ENCODE measurements at places on chromosomes 4 and X.
A peak's percentile ranks its signal among the peaks of the same experiment; 100 is the strongest.

GRCh38 chr4:185811509-185812364 lies at the start of gene SORBS2:
TSS of gene SORBS2 (minus strand) at chr4:185812194. CDS start at chr4:185690571, 121,623 bp downstream.
- peak; percentile 74 for DNase-seq

GRCh38 chr4:118969359-118969758 lies 80.7 kb downstream of the SYNPO2 start:
- peak; percentile 37 for DNase-seq

DNA sequence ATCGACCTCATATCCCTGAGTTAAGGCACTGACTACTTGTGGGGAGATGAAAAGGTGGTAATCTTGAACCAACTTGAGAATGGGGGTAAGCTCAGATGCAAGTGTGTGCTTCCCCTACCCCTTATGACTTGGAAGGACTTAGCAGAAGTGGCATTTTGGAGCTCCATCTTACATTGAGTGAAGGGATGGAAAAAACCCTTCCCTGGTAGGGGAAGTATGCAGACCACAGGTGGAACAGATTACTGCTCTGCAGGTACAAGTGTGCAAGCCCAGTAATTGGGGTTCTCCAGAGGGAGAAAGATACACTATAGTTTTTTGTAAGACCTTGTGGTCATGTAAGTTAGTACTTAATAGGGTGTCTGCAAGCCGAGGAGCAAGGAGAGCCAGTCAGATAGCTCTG lies 12.2 kb upstream of the WDR1 start:
- DNase-seq: no peak

- DNase-seq: peak; percentile 3
Observed at GRCh38 chr4:24032371-24032989, 142.6 kb upstream of the PPARGC1A start.

GRCh38 chr4:169689681-169690080 lies 68.1 kb downstream of the HPF1 start:
- DNase-seq: no peak

- peak; percentile 80 for DNase-seq
Observed at GRCh38 chr4:52643785-52644244, 15.3 kb downstream of the USP46 start.

DNA sequence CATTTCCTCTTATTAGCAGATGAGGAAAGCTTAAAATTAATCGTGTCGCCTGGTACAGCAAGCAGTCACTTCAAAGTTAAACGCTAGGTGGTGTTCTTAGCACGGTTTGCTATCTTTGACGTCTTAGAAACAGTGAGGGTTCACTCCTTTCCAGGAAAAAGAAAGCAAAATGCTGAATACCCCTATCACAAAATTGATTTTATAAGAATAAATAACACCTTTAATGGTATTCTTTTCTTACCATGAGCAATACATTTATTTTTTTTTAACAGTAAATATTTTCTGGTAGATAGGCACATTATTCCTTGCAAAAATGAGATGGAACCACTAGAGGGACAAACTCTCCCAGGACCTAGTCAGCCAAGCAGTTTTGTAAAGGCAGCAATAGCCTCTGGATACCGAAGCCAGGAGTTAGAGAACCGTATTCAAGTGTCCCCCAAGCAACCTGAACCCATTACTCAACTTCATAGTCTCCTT lies 153.9 kb downstream of the KDR start:
- peak; percentile 14 for DNase-seq

GRCh38 chr4:64889906-64890610 lies 480.8 kb upstream of the TECRL start:
- DNase-seq: no peak

DNA sequence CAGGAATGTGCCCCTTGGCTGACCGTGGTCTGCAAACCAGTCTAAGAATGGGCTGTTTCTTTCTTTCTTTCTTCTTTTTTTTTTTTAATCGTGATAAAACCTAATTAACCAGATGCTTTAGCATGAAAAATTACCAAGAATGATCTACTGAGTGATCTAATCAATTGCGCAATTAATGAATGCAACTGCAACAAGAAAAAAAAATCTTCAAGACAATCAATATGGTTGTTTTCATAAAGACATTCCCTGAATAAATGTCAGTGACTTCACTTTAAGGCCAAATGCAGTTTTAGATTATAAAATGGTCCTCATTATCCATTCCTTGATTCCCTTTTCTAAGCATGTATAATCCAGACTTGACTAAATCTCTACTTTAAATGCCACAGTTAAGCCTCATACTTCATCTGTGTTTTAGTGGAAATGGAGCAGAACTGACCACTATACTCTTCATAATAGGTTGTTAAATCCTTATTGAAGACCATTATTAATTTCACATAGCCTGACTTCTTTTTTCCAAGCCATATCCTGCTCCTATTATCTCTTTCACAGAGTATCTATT lies 51.6 kb upstream of the SETD7 start:
- no peak for DNase-seq

GRCh38 chr4:165198329-165198728 lies 9.0 kb upstream of the KLHL2 start:
- no peak for DNase-seq

GRCh38 chr4:61152433-61152832 lies 47.7 kb upstream of the ADGRL3 start:
- no peak for DNase-seq

GRCh38 chr4:52657292-52657617 lies 1.8 kb downstream of the USP46 start:
- no peak for DNase-seq

- no peak for DNase-seq
Observed at GRCh38 chr4:138311771-138312535, 69.8 kb upstream of the SLC7A11 start.

- no peak for DNase-seq
Observed at GRCh38 chrX:72620550-72621145, 48.0 kb upstream of the HDAC8 start.

DNA sequence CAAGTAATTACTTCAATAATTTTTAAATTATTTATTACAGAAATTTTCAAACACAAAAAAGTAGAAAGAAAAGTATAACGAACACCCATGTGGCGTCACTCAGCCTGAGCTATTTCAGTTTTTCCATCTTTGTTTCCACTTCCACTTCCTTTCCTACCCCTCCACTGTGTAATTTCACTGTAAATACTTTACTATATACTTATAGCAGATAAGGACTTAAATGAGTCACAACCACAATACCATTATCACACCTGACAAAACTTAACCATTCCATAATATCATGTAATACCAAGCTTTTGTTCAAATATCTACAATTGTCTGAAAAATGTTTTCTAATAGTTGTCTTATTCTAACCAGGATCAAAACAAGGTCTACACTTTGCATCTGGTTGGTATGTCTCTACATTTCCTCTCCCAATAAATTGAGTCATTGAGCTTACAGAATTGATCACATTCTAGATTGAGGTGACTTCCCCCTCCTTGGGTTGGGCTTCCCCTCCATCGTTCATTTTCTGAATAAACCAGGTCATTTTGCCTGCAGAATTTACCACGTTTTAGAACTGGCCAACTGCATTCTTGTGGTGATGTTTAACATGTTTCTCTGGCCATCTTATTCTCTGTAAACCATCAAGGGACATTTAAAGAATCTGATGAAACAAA lies 48.7 kb downstream of the ATP10D start:
- no peak for DNase-seq

DNA sequence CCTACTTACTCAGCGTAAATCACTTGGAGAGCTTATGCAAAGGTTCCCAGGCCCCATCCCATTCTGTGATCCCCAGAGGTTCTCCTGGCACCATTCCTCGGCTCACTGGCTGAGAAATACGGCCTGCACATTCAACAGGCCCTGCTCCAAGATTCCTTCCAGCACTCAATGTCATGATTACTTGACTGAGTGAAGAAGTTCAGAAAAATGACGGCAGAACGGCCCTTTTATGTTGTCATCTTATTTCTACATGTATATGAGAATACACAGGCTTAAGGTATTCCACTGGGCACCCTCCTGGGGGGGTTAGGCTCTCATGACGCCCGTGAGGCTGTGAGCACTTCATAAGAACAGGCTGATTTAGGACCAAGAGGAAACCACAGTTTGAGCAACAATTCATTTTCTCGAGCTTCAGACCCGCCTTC lies 190.6 kb downstream of the NSUN7 start:
- no peak for DNase-seq

GRCh38 chr4:128006592-128006991 lies 41.4 kb downstream of the ABHD18 start:
- no peak for DNase-seq

DNA sequence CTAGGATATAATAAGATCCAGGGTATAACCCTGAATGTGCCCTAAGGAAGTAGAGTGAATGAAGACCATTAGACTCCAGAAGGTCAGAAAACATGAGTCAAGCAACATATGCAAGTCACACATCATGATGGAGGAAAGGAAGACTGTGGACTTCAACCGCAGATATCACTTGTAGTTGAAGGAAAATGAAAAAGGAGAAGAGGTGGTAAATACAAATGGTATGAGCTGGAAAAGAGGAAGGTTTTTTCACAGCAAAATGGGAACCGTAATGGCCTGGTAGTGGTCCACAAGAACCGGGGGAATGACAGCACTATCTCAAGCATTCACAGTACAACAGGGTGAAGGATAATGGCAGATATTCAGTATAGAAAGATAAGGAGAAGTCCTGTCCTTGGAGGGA lies 5.2 kb upstream of the SCFD2 start:
- no peak for DNase-seq

GRCh38 chrX:101785142-101785541 lies 125.5 kb upstream of the ARMCX2 start:
- no peak for DNase-seq

DNA sequence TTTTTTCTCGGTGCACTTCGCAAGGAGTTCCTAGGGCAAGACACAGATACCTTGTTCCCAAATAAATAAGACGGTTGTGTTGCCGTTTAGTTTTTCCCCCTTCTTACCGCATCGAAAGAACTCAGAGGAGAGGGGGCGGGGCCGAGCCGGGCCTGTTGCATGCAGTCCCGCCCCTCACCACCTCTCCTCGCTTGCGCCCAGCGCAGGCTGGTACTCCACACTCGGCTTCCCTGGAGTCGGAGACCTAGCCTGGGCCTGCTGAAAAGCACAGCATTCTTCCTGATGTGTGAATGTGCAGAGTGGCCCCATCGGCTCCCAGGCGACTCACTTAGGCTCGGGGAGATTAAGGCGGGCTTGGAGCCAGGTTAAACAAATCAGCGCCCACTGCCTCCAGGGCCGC lies 26.1 kb upstream of the VMA21 start:
- DNase-seq: no peak

- DNase-seq: no peak
Observed at GRCh38 chr4:185786422-185786821, 25.6 kb downstream of the SORBS2 start.

DNA sequence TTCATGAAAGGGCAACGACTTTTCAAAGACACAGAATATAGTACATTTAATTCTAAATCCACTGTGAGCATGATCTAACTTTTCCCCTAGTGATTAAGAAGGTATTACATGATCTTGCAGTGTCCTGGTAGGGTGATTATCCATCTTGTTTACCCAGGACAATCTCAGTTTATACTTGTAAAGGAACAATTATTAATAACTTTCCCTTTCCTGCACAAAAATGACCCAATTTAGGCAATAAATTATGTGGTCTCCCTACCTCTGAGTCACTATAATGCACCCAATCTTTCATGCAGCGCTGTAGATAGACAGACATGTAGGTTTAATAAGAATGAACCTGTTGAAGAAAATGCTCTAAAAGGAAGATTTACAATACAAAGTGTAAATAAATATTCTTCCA lies 22.7 kb downstream of the UNC5C start:
- DNase-seq: no peak

DNA sequence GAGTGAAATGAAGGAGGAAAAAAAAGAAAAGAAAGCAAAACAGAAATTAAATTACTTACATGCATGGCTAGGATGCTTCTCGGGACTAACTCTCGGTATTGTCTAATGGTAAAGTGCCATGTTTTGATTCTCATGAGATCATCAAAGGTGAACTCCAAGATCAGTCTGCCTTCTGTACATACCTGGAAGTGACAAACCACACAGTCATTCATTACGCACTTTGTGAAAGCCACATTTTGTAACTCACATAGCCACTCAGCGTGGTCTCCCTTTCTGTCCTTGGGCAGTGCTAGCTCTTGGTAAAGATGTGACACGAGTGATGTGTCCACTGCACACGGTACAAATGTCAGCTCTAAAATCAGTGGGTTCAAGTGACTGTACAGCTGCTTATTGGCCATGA lies 309.8 kb downstream of the LDB2 start:
- DNase-seq: no peak

DNA sequence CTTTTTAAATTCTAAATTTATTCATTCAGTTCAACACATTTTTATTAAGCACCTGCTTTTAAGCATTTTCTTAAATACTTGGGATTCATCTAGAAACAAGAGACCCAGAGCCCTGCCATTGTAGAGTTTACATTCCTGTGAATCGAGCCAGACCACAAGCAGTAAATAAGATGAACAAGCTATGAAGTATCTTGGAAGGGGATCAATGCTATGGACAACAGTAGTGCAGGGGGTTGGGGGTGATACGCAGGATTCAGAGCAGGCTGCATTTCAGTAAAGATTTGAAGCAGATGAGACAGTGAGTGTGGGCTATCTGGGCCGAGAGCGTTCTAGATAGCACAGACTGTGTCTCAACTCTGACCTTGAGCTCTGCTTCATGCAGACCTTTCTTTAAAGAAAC lies 35.1 kb downstream of the CLDN22 start:
- DNase-seq: no peak

DNA sequence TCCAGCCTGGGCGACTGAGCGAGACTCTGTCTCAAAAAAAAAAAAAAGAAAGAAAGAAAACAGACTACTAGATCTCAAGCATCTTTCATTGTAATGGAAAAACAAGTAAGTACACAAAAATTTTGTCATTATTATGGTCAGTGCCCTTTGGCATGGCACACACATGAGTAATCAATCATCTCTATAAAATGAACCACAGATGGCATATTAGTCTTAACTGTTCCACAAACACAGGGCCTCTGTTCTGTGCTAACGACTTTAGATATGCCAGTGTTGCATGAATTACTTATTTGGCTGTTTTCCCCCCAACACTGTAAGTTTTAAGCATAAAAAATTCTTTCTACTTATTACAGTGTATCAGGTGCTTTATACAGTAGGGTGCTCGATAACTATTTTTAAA lies 90.4 kb downstream of the COX7B2 start:
- DNase-seq: no peak

- DNase-seq: no peak
Observed at GRCh38 chr4:6231663-6232165, 31.4 kb upstream of the JAKMIP1 start.

- DNase-seq: no peak
Observed at GRCh38 chr4:121784401-121784800, 16.7 kb upstream of the EXOSC9 start.

GRCh38 chr4:84944947-84945346 lies 21.5 kb downstream of the WDFY3 start:
- DNase-seq: no peak

DNA sequence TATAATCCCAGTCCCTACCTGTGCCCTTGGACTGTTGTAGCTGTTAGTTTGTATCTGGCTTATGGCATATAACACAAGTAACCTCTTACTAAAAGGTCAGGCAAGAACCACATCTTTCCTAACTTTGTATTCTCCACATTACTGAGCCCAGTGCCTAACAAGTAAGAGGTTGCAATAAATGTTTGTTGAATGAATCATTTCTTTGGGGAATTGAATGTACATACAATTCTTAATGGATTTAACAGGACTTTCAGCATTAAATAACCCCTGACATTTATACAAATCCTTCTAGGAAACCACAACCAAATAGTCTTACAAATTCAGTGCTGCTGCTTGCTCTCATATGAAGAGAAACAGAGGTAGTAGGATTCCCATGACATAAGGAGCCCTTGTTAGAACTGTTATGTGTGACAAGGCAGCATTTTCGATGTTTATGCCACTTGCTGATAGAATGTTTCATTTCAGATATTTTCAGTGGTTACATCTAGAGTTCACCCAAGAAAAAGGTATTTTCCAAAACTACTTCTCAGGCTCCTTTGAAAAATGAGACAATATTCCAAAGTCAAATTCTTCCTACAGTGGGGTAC lies 62.0 kb downstream of the MBNL3 start:
- no peak for DNase-seq
